Esophagus mucosa (tissue), 1 donor: ENCODE measurements at places on chromosomes 12 and 14. TPM values are rescaled to one million over a fixed set of nuclear protein-coding genes. Genes with fewer than 3 reads are reported as not detected.

CLSTN3 gene
- total RNA-seq: 12.8 TPM

MLF2 gene
- total RNA-seq: 122 TPM

DENND5B gene
- 0.60 TPM for total RNA-seq

DNA sequence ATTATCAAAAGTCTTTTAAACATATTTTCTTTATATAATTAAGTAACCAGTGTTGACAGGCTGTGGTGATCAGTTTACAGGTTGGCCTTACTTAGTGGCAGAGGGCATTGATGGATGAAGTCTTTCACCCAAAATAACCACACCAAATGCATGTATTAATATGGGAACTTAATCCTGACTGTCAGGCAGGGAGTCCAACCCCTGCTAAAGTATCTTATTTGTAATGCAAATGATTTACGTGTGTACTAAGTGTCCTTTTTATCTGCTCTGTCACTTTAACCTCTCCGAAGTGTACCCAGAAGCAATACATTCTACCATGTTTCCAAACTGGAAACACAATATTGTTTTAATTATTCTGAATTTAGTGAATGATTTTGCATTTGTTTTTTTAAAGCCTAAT lies 1.4 kb downstream of the MYBPC1 start:
- no peak for ATAC-seq

GPR84 gene
- 0.16 TPM for total RNA-seq

- no peak for ATAC-seq
Observed at GRCh38 chr12:123242116-123242904, 9.1 kb downstream of the MTRFR start.

DNA sequence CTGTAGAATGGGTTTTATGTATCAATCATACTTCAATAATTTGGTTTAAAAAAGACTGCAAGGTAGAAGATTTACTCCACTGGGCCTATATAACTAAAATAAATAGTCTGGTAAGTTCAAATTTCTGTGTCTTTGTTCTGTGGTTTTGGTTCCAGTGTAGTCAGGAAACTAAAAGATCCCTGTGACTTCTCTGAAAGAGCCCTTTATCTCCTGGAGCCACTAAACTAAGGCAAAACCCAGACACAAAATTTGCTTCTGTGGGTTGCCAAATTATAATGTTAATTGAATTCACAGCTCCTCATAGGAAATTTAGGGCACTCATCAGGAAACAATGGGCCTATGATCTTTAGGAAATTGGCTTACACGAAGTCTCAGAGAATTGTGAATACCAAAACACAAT lies 1038.4 kb downstream of the GALC start:
- no peak for ATAC-seq

HOXC13 gene
- total RNA-seq: 0.52 TPM

KRT74 gene
- total RNA-seq: 0.12 TPM
